ENCODE measurements at places on chromosomes 12 and 14.
A peak's percentile ranks its signal among the peaks of the same experiment; 100 is the strongest.

- no peak for DNase-seq
These were observed 1010.8 kb downstream of the FLRT2 start for GRCh38 chr14:86540636-86541247.

GRCh38 chr14:73714656-73715081 is 485 bp upstream of the PNMA1 start:
- DNase-seq, result no peak

GRCh38 chr12:108570743-108571608 is 8.6 kb downstream of the ISCU start:
- peak; percentile 30 for DNase-seq

DNA sequence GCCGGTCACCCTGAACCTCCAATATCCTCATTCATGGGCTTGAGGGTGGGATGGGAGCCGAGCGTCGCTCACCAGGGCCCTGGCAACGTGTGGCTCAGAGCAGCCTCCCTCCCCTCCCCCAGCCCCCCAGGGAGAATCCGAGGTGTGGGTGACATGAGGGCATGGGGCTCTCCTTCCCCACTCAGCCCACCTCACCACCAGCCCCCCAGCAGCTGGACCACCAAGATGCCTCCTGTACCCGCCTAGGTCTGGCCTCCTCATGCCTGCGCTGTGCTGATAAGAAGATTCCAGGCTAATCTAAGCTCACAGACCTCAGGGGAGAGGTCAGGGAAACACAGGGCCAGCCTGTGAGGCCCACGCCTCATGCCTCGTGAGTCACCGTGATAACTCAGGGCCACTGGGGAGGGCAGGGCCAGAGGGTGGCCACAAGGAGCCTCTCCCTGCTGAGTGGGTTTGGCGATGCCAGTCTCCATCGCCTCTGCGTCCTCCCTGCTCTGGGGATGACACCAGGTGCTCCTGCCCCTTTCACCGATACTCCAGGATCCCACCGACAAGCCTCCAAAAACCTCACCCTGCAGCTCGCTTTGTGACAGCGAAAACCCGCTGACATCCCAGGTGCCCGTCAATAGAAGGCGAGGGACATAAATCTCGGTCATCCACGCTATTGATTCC is 56.9 kb downstream of the TESC start:
- DNase-seq, result no peak

DNA sequence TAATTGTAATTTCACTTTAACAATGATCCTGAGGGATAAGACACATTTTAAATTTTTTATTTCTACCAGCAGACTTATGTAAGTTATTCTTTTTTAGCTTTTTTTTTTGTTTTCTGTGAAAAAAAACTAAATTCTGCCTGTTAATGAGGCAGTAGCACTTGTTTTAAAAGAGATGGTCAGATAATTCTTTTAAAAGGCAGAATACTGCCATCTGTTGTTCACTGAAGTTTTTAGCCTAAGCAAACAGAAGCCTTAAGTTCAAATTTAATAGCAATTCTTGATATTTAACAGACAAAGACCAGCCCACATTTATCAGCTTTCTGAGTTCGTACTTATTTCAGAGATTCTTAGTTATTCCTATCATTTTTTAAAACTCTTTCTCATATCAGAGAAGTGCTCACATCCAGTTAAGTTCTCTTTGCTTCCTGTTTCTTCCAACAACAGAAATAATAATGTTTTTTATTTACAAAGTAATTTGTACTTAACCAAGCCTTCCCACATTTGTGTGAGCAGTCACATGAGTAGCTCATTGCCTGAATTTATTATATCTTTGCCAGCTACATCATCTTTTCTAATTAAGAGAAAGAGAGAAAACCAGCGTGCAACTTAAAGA is 93.4 kb upstream of the SLCO1C1 start:
- DNase-seq, result no peak

DNA sequence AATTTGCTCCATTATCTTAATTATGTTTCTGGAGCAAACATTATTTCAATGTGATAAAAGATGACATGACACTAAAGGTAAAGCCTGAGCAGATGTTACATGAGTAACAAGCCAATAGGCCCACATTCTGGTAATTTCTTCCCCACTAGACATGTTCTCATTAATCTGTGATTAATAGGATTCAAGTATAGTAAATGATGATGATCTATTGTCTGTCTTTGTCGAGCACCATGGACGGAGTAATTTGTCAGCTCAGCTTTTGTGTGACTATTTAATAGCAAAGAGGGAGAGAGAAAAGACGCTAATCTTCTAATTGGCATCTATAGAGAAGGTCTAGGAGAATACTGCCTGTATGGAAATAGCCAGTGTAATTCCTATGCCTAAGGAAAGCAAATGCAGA is 62.2 kb upstream of the INSM2 start:
- no peak for DNase-seq

GRCh38 chr14:61893371-61893940 is 131.2 kb downstream of the SNAPC1 start:
- DNase-seq, result no peak

- no peak for DNase-seq
These were observed 10.3 kb upstream of the SLCO1B3 start for GRCh38 chr12:20800160-20800559.

GRCh38 chr12:103965255-103965589 is 450 bp upstream of the TDG start:
- no peak for DNase-seq

DNA sequence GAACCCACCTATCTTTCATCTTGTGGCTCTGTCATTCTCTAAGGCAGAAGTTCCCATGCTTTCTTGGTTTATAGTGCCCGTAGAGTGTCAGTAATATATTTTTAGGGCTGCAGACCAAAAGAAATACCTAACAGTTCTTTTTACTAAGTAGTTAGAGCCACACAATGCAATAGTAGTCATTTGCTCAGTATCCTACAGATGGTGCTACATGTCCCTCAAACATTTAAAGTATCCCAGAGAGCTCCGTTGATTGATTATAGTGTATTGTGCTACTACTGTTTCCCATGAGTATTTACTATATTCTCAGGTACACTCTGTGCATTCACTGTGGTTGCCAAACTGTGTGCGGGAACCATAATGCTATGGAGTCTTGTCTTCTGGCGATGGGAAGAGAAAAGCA is 4.7 kb upstream of the PLBD1 start:
- DNase-seq, result no peak

- DNase-seq, result no peak
These were observed 51.1 kb upstream of the C14orf180 start for GRCh38 chr14:104528496-104528895.

DNA sequence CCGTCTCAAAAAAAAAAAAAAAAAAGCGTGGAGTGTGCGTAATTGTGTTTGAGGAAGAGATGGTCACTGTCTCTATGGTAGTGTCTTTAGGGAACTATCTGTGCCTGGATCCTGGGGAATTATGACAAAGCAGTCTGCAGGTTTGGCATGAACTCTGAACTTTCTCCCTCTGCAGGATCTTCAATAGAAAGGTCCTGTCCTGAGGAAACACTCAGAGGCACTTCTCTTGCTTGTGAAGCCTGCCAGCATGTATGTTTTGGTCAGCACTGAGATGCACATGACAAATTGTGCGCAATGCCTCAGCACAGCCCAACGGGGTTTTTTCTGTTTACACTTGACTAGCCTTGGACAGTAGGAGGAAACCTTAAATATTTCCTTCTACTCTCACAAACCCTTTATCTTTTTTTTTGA is 46.6 kb downstream of the ATF7 start:
- DNase-seq, result no peak

DNA sequence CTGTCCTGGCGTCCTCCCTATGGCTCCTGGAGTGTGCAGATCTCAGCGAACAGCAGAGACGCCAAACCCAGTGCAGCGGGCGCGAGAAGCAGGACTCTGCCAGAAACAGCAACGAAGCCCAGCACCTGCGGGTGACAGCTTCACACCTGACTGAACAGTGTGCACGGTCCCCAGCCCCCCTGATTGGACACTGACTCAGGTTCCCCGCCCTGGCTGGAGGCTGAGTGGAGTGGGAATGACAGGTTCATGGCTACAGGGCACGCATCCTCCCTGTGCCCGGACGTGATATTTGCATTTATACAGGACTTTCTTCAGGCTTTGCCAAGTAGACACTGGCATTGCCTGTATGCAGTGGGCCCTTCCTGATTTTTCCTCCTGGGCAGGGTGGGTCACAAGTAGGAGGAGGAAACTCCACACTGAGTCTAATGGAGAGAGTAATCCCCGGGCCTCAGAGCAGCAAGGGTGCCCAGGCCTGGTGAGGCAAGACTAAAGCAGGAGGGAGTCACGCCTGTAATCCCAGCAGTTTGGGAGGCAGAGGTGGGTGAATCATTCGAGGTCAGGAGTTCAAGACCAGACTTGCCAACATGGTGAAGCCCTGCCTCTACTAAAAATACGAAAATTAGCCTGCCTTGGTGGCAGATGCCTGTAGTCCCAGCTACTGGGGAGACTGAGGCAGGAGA is 71.6 kb downstream of the ASCL4 start:
- no peak for DNase-seq

- no peak for DNase-seq
These were observed 217.6 kb downstream of the TTC8 start for GRCh38 chr14:89042021-89042420.

DNA sequence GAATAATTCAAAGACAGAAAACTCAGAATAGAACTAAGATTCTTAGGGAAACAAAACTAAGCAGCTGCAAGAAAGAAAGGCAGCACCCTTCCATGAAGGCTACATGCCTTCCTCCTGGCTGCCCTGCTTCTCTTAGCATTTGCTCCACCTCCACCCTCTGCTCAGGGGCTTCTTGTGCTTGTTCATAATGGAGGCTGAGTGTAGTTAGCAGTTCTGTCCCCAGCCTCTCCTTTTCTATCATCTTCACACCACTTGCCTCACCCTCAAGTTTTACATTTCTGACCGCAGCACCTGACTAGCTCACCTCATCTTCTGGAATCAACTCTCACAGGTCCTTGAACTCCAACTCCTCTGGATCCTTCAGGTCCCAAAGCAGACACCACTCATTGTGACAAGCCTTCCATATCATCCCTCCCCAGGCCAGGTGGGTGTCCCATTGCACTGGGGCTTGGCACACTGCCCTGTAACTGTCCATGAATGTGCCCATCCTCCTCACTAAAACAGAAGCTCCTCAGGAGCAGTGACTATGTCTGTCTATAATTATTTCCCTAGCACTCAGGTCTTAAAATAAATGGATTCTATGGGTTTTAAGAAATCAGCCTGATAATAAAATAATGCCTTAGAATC is 139.1 kb downstream of the TMTC1 start:
- DNase-seq, result no peak

- DNase-seq, result no peak
These were observed 232.1 kb upstream of the TBX3 start for GRCh38 chr12:114916124-114916523.

GRCh38 chr12:98745578-98746391 is 100.7 kb downstream of the APAF1 start:
- DNase-seq, result peak; percentile 50

DNA sequence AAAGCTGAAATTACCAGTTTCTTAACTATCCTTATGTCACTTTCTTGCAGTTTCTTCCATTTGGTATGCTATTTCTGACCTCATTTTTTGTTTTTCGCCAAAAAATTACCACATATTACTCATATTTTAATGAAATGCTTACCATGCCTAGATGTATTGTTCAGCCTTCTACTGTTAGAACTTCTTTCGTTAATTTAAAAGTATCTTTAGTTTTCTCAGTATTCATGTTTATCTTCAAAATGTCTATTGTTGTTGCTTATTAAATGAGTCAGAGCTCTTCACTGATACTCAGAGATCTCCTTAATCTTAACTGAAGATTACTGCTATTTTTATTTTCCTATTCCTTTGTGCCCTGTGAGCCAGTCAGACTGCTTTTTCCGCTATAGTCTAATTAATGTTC is 20.5 kb downstream of the RAP1B start:
- DNase-seq, result no peak

GRCh38 chr14:105843444-105844046 is 317.2 kb downstream of the TMEM121 start:
- DNase-seq, result no peak

DNA sequence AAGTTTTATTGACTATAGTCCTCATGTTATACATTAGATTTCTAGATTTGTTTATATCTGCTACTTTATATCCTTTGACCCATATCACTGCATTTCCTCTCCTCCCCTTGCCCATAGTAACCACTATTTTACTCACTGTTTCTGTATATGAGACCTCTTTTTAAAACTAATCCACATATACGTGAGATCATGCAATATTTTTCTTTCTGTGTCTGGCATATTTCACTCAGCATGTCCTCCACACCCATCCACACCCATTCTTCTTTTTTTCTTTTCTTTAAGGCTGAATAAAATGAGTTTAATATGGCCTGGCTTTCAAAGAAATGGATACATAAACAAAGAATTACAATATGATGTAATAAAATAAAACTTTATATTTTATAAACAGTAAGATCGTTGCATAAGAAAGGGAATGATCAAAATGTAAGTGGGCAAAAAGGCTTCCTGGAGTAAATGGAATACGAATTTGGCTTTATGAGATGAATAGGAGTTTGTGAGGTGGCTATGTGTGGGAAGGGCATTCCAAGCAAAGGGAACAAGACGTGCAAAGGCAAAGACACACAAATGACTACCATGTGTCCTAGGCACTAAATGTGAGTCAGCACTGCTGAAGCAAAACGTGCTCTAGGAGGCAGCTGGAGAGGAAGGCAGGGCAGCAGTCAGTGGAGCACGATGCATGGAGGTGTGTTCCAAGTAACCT is 53.2 kb upstream of the HIF1A start:
- DNase-seq, result no peak

DNA sequence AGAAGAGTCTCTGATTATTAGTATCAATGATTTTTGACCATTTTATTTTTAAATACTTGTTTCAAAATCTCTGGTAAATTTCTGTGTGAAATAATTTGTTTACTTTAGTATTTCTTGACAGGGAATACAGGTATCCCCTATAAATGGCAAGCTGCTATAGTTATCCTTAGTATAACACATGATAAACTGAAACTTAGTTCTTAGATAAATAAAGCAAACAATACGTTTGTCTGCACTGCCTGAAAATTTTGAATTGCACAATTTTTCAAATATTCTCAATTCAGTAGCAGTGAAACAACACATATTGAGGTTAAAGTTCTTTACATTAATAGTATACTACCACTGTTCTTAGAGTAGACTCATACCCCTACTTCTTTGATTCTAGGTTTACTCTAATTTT is 26.9 kb downstream of the CNOT2 start:
- DNase-seq, result no peak

GRCh38 chr12:53530920-53531319 is 23.6 kb upstream of the NPFF start:
- DNase-seq, result no peak

DNA sequence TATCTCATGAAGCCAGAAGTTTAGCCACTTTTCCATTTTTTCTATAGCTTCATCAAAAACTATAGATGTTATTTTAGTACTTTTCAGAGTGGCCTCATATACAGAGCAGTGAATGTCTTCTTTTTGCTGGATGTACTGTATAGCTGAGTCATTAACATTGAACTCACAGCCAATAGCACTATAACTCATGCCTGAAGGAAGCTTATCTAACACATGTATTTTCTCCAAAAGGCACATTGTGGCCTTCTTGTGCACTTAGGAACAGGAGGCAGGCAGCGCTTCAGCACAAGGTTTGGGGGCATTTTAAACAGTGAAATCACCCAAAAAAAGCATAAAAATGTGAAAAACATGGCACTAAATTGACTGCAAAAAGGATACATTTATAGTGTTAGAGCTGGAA is 336.8 kb upstream of the TMTC1 start:
- DNase-seq, result no peak
